Suppressor macrophage treated with lipopolysaccharide for 4 hours (primary cell): ENCODE measurements at places on chromosomes 7 and 10.

DNA sequence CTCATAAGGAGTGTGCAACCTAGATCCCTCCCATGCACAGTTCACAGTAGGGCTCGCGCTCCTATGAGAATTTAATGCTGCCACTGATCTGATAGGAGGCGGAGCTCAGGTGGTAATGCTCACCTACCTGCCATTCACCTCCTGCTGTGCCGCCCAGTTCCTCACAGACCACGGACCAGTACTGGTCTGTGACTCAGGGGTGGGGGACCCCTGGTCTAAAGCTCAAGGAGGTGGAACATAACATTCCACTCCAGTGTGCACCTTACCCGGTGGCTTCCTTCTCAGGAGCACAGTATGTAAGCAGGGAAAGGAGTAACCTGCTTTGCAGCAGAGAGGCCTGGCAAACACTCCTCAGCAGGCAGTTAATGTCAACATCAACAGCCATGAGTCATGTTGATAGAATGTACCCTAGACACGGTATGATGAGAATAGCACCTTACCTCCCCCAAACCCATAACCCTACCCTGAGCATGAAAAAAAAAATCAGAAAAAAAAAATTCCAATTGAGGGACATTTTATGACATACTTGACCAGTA, 273.5 kb downstream of the FGFR2 start:
- no peak for DNase-seq

GRCh38 chr7:106067678-106068077, 44.4 kb downstream of the SYPL1 start:
- no peak for DNase-seq

GRCh38 chr7:156169474-156170370, 357.5 kb upstream of the SHH start:
- no peak for DNase-seq

GRCh38 chr7:75879771-75880184, 944 bp downstream of the RHBDD2 start:
- no peak for DNase-seq

- no peak for DNase-seq
Observed at GRCh38 chr7:132066761-132067171, 509.5 kb downstream of the PLXNA4 start.

- no peak for DNase-seq
Observed at GRCh38 chr7:103317009-103317408, 19.8 kb downstream of the PMPCB start.

- DNase-seq = peak; percentile 92
Observed at GRCh38 chr10:119133949-119134348, 30.0 kb downstream of the DENND10 start.

- DNase-seq = no peak
Observed at GRCh38 chr10:14329746-14330173, 964 bp downstream of the FRMD4A start.

DNA sequence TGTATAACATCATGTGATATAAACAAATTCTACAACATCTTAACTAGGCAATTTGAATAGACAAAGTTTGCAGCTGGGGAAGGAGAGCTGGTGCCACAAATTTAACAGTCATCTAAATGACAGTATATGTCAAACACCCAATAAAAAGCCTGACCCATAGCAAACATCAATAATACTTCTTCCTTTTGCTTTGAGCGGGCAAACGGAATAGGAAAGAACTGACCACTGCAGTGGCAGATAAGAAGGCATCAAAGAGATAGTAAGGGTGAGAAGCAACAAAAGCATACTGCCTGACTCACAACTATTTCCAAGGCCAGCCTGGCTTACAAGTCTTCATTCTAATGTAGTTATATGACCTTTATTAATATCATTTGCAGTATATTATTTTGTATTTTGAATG, 99.9 kb downstream of the LRRN3 start:
- DNase-seq = no peak

DNA sequence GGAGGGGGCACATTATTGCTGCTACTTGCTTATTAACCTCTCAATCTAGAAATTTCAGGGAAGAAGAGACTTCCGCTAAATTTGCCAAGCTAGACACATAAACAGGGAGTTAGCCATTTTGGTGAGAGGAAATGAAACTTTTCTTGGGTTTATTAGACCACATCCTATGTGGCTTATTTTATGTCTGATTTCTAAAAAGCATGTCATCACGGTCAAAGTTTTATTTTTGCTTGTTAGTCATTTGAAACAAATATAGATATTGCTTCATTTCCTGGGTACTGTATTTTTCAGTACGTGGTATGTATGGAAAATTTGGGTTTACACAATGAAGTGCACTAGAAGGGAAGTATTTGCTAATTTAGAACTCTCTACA, 144.1 kb downstream of the TCF7L2 start:
- peak; percentile 94 for DNase-seq

- DNase-seq = no peak
Observed at GRCh38 chr10:97411406-97411805, 10.3 kb upstream of the RRP12 start.

DNA sequence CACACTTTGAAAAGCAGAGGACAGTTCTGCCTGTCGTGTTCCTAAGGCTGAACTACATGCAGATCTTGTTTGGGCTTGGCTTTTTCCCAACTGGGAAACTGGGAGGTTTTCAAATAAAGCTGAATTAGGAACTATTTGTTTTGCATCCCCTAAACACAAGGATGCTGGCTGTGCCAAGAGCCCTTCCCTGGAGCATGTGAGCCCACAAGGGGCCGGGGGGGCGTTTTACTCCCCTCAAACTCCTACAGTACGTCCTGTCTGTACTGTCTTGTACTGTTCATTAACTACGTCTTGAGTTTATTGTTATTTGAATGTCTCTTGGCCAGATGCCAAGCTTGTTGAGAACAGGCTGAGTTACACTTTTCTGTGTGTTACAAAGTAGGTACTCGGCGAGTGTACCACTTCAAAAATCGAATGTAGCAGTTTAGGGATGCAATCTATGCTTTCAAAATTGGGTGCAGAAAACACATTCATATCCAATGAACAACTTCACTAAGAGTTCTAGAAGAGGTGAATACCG, 94.9 kb downstream of the GFRA1 start:
- DNase-seq = no peak

- DNase-seq = peak; percentile 66
Observed at GRCh38 chr10:95789902-95790301, 33.9 kb downstream of the ENTPD1 start.

GRCh38 chr10:132684164-132684891, 101.6 kb downstream of the NKX6-2 start:
- DNase-seq = peak; percentile 6

DNA sequence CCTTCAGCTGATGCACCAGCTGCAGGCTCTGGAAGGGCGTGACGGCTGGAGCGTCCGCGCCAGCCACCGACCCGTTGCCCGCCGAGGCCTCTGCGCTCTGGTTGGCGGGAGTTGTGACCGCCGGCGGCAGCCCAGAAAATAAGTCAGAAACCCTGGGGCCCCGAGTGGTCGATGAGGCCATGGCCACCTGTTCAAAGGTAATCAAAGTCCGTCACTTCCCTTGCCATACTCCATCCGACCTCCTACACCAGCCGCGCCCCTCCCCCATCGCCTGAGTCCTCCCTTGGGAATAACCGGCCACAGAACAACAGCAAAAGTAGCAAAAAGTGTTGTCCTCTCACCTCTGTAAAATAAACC, 406 bp downstream of the PRLHR start:
- DNase-seq = no peak

- DNase-seq = no peak
Observed at GRCh38 chr7:130493275-130493873, 1.5 kb downstream of the MEST start.

- peak; percentile 69 for DNase-seq
Observed at GRCh38 chr10:6052247-6053221, 9.6 kb downstream of the IL2RA start.

DNA sequence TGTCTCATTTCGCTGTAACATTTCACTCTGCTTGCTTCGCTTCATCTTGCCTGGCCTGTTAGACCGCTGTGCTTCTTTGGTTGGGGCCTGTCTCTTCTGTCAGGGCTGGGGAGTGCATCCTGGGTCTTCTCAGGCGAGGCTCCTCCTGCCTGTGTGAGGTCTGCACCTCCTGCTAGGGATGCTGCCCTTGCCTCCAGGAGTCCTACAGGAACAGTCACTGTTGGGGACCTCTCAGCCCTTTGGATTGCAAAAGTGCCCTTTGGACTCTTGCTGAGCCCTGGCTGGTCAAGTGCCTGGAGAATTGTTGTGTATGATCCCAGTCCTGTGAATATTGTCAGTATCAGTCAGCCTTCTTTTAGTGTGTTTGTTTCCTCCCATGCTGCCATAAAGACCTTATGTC, 84.1 kb downstream of the MDFIC start:
- no peak for DNase-seq

- peak; percentile 86 for DNase-seq
Observed at GRCh38 chr7:48087349-48087748, 1.7 kb upstream of the UPP1 start.

DNA sequence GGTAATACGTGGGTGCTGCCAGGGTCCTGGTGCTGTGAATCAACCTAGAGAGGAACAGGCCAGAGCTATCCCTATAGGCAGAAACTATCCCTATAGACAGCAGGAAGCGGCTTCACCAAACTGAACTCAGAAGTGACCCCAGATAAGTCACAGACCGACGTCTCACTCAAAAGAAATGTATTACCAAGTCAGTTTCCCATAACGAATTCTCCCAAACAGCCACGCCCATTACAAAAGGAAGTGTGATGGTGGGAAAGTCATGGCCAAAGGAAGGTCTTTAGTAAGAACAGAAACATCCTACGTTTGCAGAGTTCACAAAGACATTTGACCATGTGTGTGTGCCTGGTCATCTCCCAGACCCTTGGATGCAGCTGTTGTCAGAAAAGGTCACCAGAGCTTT, 470.8 kb upstream of the ADARB2 start:
- no peak for DNase-seq

DNA sequence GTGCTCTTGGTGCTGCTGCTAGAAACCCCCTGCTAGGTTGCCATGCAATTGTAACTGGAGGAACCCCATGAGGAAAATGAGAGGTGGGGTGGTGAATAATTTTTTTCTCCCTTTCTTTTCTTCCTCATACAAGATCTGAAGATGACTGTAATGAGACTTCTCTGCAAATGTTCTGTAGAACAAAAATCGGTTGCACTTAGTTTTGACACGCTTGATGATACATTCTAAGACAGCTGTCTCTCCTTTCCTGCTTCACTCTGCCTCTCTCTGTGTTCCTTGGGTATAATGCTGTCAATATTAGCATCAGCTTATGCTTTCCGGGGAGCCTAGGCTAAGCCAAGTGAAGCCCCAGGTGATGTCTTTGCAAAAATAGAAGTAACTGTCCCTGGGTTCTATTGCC, 721.5 kb downstream of the POM121L12 start:
- DNase-seq = no peak

DNA sequence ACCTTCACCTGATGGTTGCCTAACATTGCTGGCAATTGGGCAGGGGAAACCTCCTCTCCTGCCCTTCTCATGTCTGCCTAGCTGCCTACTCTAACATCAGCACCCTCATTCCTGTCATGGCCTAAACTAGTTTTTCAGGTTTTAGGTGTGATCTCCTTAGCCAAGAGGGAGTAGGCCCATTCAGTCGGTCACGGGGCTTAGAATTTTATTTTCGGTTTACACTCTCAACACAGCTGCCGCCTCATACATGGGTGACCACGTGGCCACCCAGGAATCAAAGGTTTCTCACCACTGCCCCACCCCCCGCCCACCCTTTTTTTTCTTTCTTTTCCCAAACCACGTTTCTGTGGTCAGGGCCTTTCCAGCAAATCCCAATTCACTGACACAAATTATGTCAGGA, 97.2 kb downstream of the RALA start:
- DNase-seq = no peak

- peak; percentile 61 for DNase-seq
Observed at GRCh38 chr10:13776861-13777311, 190.1 kb downstream of the PRPF18 start.
